Left cardiac atrium (tissue), 4 donors: ENCODE measurements at places on chromosomes 2 and 18. TPM values are rescaled to one million over a fixed set of nuclear protein-coding genes. Genes with fewer than 3 reads are reported as not detected.
A peak's percentile ranks its signal among the peaks of the same experiment; 100 is the strongest.

DNA sequence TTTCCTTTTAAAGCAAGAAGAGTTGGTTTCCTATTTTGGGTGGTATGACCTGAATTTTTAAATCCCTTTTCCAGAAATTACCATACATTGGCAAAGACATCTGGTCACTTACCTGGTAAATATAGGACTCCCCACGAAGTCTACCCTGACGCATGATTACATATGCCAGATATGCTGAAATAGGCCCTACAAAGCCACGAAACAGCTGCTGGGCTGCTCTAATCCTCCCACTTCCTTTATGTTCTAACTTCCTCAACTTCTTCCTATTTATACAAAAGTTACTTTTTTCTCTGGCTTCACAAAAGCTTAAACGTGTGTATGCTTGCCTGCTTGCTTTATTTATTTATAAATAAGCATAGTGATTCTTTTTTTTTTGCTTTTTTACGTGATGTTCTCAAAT lies 186.0 kb upstream of the EPHA4 start:
- no peak for DNase-seq

The CPO gene
- total RNA-seq = 0.34 TPM

GRCh38 chr2:64599469-64599868 lies 54.2 kb downstream of the SERTAD2 start:
- DNase-seq = peak; percentile 37

GRCh38 chr18:21316296-21316695 lies 74.3 kb downstream of the GREB1L start:
- no peak for DNase-seq

DNA sequence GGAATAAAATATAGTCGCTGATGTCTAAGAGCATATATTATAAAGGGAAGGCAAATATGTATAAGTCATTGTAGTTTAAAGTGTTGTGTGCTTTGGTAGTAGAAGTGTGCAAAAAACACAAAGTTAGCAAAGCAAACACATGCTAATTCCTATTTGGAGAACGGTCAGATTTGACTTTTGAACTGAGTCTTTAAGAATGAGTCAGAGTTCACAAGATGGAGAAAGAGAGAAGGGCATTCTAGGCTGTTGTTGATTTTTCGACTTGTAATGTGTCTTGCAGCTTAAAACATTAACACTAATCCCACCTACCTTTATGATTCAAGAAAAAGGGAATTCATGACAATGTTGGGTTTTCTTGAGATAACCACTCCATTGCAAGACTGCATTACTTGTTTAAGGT lies 98.1 kb downstream of the CRIM1 start:
- no peak for DNase-seq

- no peak for DNase-seq
These were observed 43.1 kb downstream of the INPP4A start for GRCh38 chr2:98487806-98488189.
